Stomach (tissue), 19 donors: ENCODE measurements at places on chromosomes 3 and 15.

- no peak for DNase-seq
Measured at GRCh38 chr3:18382760-18383369, 42.3 kb downstream of the SATB1 start.

GRCh38 chr3:44976002-44976815 is at the start of the genes EXOSC7 and ZDHHC3:
Gene EXOSC7 (plus strand): TSS chr3:44976244. CDS start chr3:44976278, 34 bp downstream.
Gene ZDHHC3 (minus strand): TSS chr3:44976174. CDS start chr3:44959436, 16,738 bp downstream.
- DNase-seq: peak; percentile 90

- DNase-seq: no peak
Measured at GRCh38 chr3:23372285-23372684, 169.2 kb downstream of the UBE2E2 start.

DNA sequence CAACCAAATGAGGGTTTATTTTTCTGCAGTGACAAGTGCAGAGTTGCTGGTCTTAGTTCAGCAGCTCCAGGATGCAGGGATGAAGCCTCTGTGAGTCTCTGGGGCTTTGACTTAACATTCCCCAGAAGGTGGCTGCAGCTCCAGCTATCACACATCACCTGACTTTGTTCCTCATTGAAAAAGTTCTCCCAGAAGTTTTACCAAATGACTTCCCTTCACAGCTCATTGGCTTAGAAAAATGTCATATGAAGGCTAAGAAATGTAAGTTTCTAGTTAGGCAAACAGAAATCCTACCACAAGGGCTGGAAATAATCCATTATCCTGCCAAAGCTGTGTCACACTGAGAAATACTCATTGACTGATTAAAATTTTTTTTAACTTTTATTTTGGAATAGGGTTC is 184.9 kb downstream of the MINAR1 start:
- DNase-seq: no peak

DNA sequence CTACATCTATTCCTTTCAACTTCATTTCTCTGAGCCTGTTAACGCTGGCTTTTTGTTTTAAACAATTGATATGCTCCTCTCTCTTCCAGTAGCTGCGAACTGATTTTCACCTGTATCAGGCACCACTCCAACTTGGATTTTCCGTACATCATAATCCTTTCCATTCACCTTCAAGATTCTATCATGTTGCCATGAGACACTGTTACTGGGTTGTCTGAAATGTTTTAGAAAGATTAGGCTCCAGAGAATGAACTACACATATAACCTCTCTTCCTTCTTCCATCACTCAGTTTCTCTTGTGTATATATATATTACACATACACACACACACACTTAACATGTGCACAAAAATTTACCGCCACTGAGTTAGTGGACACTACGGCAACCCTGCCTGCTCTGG is at the start of gene USP50:
Gene USP50, minus strand, starts transcription at position 101 of the 400 bp plus-strand sequence. CDS start 141 bp downstream, outside the sequence.
- DNase-seq: no peak
